ENCODE measurements at places on chromosomes 6 and 20.

- no peak for DNase-seq
Observed at GRCh38 chr6:168501561-168501960, 60.6 kb downstream of the SMOC2 start.

DNA sequence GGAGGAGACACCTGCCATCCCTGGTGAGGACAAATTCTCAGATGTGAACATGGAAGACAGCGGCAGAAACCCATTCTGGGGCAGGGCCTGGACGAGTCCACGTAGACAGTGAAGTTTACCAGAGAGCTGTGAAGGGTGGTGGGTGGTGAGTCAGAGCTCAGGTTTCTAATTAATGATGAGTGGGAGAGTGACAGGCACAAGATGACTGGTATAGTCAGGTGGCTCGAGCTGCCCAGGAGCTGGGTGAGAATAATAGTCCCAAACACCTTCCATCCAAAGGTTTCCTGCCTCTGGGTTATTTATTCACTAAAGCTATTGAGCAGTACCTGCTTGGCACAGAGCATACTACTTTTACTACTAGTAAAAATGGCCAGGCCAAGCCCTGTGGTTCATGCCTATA lies 6.0 kb downstream of the TLDC2 start:
- DNase-seq: no peak

- DNase-seq: no peak
Observed at GRCh38 chr20:10180651-10181235, 37.9 kb upstream of the SNAP25 start.

GRCh38 chr20:1946442-1946761 lies 47.5 kb downstream of the PDYN start:
- no peak for DNase-seq

GRCh38 chr20:63345328-63346100 lies 15.6 kb downstream of the CHRNA4 start:
- DNase-seq: no peak

GRCh38 chr6:73515204-73515655 lies 5.6 kb downstream of the EEF1A1 start:
- DNase-seq: no peak

DNA sequence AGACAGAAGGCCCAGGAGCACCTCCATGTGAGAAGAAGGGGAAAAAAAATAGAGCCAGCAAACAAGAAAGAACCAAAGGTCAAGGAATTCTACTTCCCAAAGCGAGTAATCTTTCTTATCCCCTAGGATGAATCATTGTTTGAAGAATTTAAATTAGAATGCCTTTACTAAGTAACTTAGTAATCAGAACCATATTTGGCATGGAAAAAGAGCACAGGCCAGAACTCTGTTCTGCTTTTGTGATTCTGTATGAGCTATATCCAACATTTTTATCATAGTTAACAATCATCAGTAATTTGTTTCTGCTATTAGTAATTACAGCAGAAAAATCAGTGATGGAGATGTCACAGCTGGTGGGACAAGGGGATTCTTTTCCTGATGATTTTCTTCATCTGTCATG lies 228.8 kb upstream of the FAM83B start:
- no peak for DNase-seq

DNA sequence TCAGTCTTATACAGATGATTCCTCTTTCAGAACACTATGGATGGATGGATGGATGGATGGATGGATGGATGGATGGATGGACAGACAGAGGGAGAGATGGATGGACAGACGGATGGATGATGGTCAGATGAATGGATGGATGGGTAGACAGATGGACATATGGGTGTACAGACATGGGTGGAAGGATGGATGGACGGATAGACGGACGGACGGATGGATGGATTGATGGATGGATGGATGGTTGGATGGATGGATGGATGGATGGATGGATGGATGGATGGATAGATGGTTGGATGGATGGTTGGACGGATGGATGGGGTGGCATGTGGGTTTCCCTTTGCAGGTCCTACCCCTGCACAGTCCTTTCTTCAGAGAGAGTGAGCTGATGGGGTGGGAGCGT lies 320.7 kb downstream of the CDH4 start:
- DNase-seq: no peak

GRCh38 chr6:24720131-24720603 lies 1.2 kb upstream of the C6orf62 start:
- no peak for DNase-seq

GRCh38 chr6:99746261-99746895 lies 139.7 kb downstream of the PRDM13 start:
- peak; percentile 12 for DNase-seq

DNA sequence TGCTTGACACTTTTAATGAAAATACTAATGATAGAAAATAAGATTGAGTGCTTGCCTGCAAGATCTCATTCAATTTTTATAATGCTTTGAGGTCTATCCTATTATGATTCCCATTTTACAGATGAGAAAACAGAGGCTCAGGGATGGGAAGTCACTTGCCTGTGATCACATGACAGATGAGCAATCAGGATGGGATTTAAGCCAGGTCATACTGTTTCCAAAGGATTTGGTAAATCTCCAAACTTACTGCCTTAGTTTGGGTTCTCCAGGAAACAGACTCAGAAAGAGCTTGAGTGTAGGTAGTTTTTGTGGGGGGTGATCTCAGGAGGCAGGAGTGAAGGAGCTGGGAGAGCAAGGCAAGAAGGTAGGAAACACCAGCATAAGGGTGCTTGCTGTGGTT lies 456.3 kb downstream of the MAFB start:
- DNase-seq: no peak

GRCh38 chr6:15475261-15475660 lies 187.6 kb downstream of the DTNBP1 start:
- no peak for DNase-seq

- DNase-seq: no peak
Observed at GRCh38 chr6:6584310-6585002, 4.1 kb upstream of the LY86 start.
